ENCODE measurements at places on chromosomes 6 and 20.

DNA sequence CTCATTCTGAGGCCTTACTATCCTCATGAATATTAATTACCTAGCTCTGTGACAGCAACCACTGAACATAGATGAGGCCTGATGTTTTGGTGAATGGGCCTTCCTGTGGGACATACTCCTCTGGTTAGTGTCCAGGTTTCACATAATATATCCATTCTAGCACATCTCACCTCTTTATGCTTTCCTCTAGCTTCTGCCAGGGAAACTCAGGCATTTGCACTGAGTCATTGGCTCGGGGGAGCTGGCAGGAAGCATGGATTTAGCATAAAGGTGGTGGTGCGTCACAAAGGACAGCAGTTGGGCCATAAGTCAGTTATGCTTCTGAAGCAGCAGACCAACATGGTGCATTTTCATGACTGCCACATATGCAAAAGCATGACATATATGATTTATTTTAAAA lies 37.5 kb upstream of the TMEM170B start:
- DNase-seq: no peak

DNA sequence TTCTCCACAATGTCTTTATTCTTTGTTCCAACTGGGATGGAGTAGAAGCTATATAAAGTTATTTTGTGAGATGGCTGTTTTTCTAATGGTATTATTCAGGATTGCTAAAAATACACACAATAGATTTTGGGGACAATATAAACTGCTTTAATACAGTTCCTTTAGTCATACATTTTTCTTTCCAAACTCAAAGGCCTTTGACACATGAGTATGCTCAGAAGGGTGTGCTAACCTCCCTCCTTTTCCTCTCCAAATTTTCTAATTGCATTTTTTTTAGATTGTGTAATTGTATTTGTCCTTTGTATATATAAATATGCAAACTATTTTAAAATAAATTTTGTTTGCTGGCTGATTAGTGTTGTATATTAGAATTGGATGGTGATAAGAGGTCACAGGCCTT lies 119.6 kb upstream of the FOXO3 start:
- no peak for DNase-seq

DNA sequence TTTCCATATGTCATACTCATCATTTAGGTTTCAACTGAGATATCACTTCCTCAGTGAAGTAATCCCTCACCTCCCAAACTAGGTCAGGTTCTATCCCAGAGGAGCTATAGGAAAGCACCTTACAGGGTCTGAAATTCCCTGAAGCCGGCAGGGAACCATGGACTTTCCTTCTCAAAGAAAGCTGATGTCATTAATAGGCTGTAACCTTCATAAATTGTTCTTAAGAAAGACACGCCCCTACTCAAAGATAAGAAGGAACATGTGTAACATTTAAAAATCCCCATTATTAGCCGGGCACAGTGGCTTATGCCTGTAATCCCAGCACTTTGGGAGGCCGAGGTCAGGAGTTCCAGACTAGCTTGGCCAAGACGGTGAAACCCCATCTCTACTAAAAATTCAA lies 50.0 kb upstream of the RNGTT start:
- DNase-seq: no peak

GRCh38 chr6:56021943-56022342 lies 146.6 kb upstream of the BMP5 start:
- no peak for DNase-seq

DNA sequence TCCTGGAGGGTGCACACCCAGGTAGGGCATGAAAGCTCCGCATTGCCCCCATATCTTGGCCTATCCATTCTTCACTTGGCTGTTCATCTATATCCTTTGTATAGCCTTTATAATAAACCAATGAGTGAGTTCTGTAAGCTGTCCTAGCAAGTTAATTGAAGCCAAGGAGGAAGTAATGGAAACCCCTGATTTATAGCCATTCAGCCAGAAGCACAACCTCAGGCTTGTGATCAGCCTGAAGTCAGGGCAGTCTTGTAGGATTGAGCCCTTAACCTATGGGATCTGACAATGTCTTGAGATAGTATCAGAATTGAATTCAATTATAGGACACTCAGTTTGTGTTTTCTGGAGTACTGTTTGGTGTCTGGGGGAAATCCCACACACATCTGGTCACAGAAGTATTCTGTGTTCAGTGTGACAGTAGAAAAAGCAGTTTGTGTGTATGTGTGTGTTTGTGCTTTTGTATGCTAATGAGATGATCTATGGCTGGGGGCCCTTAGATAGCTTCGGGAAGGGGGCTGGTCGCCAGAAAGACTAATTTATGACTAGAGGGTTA lies 5.7 kb downstream of the NT5E start:
- DNase-seq: no peak

- no peak for DNase-seq
Measured at GRCh38 chr20:37390503-37390890, 44.6 kb downstream of the SRC start.

DNA sequence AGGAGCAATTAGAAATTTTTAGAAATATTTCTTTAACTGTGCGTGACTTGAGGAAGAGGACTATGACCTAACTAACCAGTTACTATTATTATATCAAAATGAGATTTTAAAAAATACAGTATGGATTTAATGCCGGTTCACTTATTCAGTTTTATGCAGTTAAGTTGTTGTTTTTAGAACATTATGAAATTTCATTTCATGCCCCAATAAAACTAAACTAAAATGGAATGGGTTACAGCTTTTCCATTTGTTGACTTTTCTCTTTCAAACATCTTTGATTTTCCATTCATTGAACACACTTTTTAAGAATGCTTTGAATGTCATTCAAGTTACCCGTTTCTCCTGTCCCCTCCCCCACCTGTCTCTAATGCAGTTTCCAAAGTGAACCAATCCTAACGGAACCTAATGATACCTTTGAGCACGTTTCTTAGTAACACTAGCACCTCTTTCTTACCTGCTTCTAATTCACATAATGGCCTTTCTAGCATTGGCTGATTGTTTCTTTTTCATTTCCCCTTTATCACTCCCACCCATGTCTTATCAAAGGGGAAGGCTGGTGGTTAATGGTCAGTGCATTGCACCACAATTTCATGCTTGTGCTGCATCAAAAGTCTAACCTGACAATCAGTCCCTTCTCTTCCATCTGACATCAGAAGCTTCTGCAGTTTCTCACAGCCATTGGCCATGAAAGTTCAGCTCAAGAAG lies 262.2 kb upstream of the TAB2 start:
- DNase-seq: no peak

DNA sequence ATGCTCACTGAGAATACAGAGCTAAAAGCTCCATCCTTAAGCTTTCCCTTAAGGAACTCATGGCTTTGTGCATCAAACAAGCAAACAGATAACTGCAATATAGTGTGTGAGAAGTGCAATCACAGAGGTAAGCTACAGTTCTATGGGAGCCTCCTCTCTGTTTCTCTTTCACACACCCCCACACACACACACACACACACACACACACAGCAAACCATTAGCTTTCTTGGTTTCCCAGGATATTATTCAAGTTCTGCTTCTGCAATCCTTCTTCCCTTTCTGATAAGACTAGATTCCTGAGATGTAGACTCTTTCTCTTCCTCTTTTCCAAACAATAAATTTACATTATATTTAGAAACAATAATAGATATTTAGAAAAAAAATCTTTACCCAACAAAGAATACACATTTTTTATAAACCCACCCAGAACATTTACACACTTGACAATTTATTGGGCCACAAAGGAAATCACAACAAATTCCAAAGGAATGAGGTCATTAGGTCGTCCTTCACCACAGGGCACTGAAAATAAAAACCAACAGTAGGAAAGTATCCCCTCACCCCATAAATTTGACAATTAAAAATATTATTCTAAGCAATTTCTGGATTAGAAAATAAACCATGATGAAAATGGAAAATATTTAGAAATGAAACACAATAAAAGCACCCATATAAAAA lies 9.3 kb upstream of the GFOD1 start:
- no peak for DNase-seq

- no peak for DNase-seq
Measured at GRCh38 chr6:91141346-91141745, 554.5 kb upstream of the MAP3K7 start.

- DNase-seq: no peak
Measured at GRCh38 chr6:90610301-90610750, 23.5 kb upstream of the MAP3K7 start.

DNA sequence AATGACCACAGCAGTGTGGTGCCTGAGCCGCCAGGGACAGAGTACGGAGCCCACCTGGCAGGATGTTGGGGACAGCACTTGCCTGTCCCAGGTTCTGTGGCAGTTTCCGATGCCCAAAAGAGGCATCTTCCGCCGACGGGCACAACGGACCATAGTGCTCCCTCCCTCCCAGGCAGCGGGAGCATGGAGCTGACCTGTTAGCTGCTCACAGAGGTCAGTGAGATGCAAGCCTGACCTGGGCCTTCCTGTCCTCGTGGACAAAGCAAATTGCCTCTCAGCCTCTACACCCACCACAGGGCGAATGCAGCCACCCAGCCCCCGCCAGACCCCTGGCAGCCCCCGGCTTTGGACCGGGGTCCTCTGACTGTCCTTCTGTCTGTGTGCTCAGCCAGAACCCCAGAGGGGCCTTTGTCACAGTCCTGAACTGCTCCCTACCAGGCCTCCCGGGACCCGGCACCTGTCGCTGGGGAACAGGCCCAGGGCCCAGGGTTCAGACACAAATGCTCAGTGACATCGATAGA lies 16.2 kb upstream of the FRMD1 start:
- no peak for DNase-seq

DNA sequence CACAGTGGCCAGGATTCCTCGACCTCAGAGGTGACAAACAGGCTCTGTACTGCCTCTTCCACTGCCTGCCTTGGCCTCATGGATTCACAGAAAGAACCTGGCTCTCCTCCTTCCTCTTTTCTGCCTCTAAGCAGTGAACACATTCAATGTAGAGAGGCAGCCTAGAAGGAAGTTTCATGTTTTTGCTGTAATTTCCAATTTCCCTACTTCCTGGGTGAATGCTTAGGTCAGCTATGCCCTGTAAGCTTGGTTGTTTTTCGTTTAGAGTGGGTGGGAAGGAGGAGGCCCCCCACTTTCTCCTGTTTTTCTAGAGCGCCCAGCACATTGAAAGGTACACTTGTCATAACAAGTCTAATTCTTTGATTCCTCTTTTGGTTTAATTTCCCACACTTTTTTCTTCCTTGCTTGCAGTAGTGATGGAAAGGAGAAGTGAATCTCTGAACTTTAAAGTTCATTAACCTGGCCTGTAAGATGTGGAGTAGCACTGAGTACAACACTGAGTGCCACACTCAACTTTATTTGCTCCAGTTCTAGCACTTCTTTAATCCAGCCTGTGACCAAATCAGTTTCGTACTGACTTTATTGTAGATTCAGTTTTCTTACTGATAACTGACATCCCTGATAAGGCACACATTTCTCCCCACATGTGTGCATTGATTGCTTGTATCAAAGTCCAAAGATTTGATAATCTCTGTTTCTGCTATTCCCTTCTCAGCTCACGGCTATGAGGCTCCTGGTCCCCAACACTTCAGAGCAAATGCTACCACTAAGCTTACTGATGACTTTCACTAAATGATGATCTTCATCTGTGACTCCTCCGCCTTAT lies 100.0 kb upstream of the MAN1A1 start:
- peak; percentile 25 for DNase-seq

Measured in stomach (tissue), 19 donors.